ENCODE measurements at places on chromosomes 11 and 22.

DNA sequence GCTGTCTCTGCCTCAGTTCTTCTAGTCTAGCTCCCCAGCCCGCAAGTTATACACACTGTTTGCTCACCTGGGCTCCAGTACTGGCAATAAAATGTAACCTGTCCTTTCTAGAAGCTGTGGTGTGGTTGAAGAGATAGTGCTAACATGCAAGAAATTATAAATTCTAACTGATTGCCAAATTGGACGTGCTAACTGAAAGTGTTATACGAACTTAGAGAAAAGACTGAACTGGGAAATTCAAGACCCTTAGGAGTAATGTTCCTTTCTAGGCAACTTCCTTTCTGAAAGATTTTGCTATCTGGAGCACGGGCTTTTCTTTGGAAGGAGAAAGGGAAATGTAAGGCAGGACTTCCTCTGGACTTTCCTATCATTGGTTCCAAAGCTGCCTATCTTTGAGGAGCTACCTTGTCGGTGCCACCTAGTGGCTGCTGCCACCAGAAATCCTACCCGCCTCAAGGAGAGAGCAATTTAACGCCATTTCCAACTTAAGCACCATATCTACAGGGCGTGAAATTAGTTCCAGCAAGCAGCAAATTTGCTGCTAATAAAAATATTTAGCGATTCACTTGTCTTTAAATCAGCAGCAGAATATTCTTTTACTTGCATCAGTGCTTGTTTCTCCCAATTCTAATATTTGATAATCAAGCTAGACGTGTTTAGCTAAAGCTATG lies 12.7 kb upstream of the TMEM218 start:
- peak; percentile 56 for DNase-seq

- no peak for DNase-seq
These were observed 45.5 kb upstream of the GLYATL1B start for GRCh38 chr11:59040607-59041006.

DNA sequence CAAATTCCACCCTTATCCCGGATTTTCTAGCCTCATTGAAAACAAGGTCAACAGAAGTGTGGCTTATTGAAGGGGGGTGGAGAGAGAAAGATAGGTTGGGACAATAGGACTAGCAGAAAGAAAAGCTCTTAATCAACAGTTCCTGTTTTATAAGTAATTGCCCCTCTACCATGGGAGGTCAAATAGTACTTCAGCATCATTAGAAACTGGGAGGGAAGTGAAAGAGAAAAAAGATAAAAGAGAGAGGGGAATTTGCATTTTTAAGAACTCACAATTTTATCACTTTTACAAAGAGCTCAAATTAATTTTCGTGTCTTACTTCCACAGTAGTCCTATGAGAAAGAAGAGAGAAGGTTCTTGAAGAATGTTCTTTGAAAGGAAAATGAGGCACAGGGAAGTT lies 89.2 kb downstream of the AMOTL1 start:
- DNase-seq: no peak

DNA sequence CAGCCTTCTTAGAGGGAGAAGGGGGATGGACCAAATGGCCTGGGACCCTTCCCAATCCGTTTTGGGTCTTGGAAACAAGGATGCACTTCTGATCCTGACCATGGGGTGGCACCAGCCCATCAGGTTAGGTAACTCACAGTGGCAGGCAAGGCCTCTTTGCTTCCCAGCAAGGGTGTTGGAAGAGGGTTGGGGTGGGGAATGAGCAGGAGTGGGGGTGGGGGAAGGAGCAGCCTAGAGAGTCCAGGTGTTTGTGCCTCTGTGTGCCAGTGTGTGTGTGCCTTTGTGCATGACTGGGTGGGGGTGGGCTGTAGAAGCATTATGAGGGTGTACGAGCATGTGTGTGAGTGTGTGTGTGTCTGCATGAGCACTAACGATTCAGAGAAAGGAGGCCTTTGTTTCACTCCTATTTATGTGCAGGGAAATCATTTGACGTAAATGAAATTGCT lies 213.1 kb downstream of the INSC start:
- DNase-seq: no peak

DNA sequence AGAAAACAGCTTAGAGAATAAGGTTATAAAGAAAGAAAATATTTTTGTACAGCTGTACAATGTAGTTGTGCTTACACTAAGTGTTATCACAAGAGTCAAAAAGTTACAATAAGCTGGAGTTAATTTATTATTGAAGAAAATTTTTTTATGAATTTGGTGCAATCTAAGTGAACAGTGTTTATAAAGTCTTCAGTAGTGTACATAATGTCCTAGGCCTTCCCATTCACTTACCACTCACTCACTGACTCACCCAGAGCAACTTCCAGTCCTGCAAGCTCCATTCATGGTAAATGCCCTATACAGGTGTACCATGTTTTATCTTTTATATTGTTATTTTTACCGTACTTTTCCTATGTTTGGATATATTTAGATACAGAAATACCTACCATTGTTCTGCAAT lies 34.7 kb downstream of the GDPD4 start:
- no peak for DNase-seq

GRCh38 chr11:130480711-130481140 lies 32.3 kb downstream of the ADAMTS15 start:
- DNase-seq: no peak

GRCh38 chr22:30294066-30294465 lies 4.8 kb upstream of the CASTOR1 start:
- no peak for DNase-seq

DNA sequence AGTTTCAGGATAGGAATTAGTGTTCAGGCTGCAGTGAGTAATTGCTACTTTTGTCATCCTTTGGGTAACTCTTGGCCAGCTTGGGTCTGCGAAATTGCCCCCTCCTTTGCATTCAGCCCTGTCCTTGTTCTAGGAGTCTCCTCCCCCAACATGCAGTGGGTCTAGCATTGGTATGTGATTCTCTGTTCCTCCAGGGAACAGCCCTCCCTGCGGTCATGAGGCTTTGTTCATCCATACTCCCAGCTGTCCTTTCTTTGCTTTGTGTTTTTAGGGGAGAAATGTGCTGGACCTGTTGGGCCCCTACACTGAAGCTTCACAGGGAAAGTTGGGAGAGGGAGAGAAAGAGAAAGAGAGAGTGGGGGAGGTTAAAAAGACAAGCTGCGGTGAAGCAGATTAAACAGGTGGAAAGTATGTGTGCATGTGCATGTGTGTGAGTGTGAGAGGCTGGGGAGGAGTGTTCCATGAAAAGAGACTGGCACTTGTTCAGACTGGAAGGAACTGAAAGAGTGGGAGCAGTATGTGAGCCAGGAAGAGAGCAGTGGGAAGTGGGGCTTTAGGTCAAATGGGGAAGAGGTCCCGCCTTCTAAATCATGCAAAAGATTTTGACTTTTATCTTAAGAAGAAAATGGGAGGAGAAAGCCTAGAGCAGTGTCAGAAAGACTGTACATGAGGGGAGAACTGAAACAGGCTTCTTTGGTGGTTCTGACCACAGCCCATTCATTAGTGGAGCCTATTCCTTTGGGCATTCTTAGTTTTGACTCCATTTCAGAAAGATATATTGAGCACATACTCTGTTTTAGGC lies 17.9 kb upstream of the SESN3 start:
- no peak for DNase-seq

DNA sequence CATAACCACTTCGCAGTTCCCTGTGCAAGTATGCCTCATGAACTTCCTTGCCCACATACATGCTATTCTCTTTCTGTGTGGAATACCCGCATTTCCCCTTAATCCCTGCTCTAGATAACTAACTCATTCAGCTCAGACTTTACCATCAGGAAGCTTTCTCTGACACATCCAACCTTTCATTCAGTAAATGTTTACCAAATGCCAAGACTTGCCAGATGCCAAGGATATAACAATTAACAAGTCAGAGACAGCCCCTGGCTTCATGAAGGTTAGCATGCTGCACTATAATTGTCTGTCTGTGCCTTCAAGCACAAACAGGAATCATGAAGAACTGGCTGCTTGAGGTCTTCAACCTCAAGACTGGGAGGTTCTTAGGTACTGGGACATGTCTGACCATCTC lies 71.2 kb upstream of the GDPD4 start:
- no peak for DNase-seq

- no peak for DNase-seq
These were observed 89.3 kb upstream of the CEP126 start for GRCh38 chr11:101825531-101825930.

DNA sequence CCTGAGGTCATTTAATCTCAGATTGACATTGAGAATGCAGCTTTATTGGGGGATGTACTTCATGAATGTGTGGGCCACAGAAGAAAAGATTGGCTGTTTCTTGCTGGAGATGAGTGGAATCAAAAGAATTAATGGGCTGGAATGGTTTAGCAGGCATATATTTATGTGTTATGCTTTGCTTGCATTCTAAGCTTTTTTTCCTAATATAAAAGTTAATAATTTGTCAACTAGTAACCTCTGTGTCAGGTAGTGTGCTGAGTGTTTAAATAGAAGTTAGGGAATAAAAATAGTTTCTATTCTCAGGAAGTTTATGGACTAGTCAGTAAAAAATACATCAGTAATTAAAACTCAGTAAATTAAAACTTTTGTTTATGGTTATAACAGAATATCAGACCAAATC lies 67.4 kb upstream of the PRODH start:
- DNase-seq: no peak

- DNase-seq: no peak
These were observed 4786.8 kb upstream of the OR11H1 start for GRCh38 chr22:10741210-10741609.

- DNase-seq: no peak
These were observed 72.1 kb downstream of the BRD1 start for GRCh38 chr22:49755631-49756001.

DNA sequence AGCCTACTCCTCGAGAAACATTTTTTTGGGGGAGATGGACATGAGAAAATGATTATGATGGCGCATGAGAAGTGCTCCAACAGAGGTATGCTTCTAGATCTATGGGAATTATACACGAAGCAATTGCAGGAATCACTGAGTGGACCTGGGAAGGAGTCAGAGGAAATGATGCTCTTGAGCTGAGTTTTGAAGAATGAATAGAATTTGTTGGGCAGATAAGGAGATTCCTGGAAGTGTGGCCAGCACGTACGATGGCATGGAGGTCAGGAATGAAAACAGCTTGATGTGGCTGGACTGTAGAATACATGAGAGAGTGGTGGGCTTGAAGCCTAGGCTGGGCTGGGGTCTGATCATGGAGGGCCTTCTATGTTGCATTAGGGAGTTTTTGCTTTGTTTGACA lies 31.7 kb downstream of the ADAMTS15 start:
- DNase-seq: no peak

DNA sequence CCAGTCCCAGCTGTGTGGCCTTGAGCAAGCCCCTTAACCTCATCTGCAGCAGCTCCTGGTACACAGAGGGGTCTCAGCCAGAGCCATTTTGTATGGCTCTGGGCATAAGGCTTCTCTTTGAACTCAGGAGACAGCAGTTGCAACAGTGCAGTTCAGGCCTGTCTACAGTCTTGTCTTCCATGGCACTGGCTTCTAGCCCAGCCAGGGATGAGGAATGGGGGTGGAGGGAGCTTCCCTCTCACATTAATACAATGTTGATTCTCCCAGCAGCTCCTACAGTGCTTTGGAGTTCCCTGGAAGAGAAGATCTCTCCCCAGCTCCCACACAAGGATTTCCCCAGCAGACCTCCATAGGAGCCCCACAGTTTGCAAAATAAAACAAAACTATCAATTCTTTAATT lies 350.2 kb downstream of the BUD13 start:
- DNase-seq: no peak

GRCh38 chr11:134668076-134668475 lies 256.0 kb upstream of the B3GAT1 start:
- no peak for DNase-seq

GRCh38 chr11:89436071-89436470 lies 55.1 kb downstream of the NOX4 start:
- DNase-seq: no peak

DNA sequence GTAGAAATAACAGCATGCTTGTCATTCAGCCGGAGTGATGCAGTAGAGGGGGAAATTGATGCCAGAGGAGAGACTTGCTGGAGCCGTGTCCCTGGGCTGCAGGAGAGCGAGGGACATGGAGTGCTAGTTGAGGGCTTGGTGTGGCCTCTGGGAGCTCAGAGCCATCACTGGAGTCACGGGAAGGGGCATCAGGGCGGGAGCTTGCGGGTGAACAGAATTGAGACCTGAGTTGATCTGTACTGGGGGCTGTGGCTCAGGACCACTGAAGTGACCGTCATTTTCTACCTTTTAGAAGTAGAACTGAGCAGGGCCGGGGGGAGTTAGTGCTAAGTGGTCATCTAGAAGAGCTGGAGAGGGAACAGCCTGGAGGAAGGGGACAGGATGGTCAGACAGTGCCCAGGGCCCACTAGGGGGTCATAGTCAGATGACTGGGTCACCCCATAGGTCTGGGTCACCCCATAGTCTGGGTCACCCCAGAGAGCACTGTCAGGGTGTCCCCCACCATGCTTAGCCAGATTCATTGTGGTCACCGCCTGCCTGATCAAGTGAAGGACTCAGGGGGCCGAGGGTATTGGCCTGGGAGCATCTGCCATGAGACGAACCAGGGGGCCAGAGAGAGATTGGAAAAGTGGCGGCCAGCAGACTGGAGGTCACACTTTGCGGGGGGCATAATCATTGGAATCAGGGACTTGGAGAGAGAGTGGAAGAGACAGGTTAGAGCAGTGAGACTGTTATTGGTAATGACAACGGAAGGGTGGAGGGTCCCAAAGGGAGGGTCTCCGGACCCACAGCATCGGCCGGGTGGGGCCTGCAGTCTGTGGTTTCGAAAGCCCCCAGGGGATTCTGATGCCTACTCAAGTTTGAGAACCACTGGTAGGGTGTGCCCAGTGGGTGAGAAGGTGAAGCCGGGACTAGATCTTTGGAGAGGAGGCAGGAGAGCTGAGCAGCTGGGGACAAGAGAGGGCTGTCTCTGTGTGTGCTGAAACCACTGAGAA lies 15.2 kb downstream of the RIBC2 start:
- DNase-seq: no peak

- DNase-seq: no peak
These were observed 116.4 kb downstream of the ZNF280B start for GRCh38 chr22:22392131-22392530.

- DNase-seq: no peak
These were observed 68.6 kb downstream of the PARVB start for GRCh38 chr22:44092636-44093220.

DNA sequence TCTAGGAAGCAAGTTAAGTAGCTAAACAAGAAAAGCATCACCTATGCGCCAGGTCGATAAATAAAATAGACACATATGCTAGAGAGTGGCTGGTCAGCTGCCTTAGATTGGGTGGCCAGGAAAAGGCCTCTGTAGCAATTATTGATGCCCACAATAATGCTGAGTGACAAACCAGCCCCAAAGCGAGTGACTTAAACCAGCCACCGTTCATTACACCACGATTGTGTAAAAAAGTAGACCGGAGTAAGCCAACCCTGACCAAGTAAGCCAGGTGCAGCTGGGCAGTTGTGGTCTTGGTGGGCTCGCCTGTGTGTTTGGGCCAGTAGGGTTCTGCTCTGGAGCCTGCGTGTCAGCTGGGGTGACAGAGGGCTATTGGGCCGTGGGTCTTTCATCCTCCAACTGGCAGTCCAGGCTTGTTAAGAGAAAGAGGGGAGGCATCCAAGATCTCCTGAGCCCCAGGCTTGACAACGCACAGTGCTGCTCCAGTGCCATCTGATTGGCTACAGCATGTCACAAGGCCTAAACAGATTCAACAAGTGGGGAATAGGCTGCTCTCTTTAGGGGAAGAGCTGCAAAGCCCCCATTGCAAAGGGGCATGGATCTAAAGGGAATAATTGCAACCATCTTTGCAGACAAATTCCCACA lies 100.4 kb upstream of the PARVA start:
- DNase-seq: no peak

Measured in activated naive CD4-positive, alpha-beta T cell treated with anti-CD3 and anti-CD28 coated beads, Interleukin-2, amount 10 ng/mL, durations not matched to agents 7 days and 5 days (primary cell).